M059J (cell line): ENCODE measurements at places on chromosomes 16 and 17. TPM values are rescaled to one million over a fixed set of nuclear protein-coding genes. Genes with fewer than 3 reads are reported as not detected.

DNA sequence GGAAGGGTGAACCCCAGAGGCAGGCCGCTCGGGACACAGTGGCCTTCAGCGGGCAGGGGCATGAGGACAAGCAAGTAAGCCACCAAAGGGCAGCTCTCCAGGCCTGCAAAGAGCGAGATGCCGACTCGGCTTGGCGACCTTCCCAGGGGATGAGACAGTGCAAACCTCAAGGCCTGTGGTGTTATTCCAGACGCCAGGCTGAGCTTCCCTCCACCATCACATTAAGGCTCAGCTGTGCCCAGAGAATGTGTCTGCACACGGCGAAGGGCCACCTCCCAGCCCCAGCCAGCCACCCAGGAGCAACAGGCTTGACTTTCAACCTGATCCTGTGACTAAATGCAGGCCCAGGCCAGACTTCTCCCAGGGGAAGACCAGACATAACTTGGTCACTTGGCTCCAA is 251.4 kb downstream of the SOX9 start:
- DNase-seq, result peak; percentile 76

- no peak for DNase-seq
Measured at GRCh38 chr16:10069374-10069773, 112.9 kb downstream of the GRIN2A start.

DNA sequence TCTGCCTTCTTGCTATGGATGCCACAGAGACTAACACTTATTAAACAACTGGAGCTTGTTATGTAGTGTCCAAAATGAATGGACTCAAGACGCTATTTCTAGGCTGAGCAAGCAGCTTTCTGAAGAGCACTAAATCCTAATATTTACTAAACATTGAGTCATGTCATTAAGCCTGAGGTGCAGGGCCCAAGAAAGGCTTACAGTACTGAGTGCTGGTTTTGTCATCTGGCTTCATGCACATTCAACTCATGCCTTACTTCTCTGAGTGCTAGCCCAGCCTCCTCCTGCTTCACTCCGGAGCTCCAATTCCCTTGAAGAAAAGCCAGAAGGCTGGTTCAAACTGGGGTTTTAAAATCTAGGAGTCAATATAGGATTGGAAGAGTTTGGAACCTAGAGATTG is 363.3 kb upstream of the CDH5 start:
- peak; percentile 66 for DNase-seq

DNA sequence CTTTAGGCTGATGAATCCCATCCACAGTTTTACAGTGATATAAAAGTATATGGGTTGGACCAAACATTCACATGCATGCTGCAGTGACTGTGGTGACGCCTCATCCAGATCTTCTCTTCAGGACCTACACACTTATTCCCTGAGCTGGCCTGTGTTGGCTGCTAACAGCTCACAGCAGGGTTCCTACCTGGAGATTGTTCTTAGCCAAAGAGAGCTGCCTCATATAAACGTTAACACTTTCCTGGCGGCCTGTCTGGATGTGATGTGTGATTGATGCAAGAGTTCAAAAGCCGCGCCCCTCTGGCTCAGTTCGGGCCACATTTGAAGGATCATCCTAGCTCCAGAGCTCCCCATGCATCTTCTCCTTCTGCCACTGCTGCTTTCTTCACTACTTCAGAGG is 93.0 kb upstream of the NETO2 start:
- DNase-seq, result no peak

DNA sequence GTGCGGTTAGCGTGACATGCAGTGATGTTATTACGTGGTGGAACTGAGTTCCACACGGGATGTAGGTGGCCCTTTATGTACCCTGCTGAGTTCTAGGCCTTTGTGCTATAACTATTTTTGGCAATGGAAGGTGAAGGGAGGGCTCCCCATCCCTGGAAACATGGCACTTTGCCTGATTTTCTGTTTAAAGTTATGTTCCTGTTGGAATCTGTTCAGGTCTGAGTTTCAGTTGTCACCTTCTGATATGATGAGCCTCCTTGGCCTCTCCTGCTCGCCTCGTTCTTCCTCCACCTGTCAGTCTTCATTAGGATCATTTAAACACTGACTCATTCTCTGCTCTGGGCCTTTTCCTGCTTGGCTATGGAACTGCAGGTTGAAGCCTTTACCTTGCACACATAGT is 200.6 kb downstream of the FTO start:
- peak; percentile 41 for DNase-seq

SPNS2 gene
- 0.52 and 0.54 TPM in 2 replicates for total RNA-seq

C16orf89 gene
- 0.17 TPM in 1 of 2 replicates, not detected in the other for total RNA-seq

ALOX15B gene
- total RNA-seq, result not detected in 2 replicates
